ENCODE measurements at places on chromosomes 5 and 9. TPM values are rescaled to one million over a fixed set of nuclear protein-coding genes. Genes with fewer than 3 reads are reported as not detected.

GRCh38 chr9:94807556-94807955 is 81.1 kb downstream of the AOPEP start:
- DNase-seq: no peak

DNA sequence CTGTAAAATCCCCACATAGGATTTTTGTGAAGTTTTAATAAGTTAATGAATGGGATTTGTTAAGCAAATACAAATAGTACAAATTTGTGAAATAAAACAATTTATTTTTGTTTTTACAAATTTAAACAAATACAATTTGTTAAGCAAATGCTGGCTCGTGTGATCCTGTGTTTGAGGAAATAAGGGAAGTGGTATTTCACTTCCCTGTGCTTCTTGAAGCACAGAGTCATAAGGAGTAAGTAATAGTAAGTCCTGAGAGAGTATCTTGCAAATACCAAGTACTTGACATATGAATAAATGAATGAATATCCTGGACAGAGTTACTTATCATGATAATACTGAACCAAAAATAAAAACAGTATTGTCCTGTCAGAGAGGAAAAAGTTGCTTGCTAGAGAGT is 9.1 kb downstream of the SMIM3 start:
- DNase-seq: no peak

GRCh38 chr5:174606153-174606552 is 118.2 kb upstream of the MSX2 start:
- no peak for DNase-seq

S1PR3 gene
- 9.3 TPM for total RNA-seq

DNA sequence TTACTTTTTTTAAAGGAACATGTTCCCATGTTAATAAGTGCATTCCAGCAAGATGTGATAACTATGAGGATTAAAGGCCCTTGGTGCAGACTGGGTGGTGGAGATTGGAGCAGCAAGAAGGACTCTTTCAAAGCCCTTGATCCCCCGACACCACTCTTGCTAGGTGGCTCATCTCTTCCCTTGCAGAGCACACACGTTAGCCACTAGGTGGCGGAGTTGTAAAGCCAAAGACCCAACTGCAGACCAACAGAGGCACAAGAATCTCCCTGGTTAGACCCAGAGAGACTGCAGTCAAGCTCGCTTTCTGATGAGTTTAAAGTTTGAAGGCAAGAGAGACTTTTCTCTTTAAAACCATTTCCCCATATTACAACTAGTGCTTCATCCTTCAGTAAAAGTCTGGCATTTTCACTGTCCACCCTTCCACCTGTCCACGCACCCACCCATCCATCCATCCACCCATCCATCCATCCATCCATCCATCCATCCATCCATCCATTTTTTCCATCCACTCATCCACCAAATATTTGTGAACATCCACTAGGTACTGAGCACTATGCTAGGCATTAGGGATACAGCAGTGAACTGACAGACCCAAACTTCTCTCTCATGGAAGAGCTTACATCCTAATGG is 226.9 kb downstream of the MSX2 start:
- no peak for DNase-seq

GRCh38 chr9:106945727-106946660 is 83.0 kb downstream of the ZNF462 start:
- no peak for DNase-seq

TAS2R1 gene
- total RNA-seq: not detected

NRG2 gene
- 1.4 TPM for total RNA-seq

DNA sequence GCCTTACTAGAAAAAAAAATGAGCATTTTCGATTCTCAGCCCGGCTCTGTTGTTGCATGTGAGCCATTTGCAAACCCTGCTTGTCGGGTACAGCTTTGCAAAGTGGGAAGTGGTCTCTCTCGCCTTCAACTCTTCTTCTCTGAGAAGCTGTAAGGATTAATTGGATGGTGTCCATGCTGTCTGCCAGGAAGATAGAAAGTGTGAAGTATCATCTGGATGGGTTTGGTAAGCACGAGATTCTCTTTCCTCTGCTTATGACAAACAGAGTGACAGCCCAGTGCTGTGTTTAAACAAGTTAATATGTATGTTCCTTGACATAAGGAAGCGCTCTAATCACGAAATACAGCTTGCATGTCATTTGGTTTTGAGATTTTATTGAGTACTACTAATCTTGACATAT is 109.1 kb upstream of the SPATA31D4 start:
- DNase-seq: no peak

DNA sequence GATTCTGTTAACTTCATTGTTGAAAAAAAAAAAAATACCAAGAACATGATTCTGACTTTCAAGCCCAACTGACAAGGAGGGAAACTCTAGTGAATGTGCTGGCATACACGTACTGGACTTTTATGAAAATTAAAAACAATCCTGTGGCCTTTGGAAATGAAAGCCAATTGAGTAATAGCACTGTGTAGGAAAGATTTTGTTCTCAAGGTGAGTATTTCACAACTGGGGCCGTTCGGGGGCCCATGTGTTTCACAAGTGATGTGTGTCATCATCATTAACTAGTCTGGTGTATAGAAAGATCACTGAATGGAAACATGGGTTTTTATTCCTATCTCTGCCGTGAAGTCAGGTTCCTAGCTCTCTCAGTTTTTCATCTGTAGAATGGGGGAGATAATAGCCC is 605.0 kb upstream of the CLINT1 start:
- no peak for DNase-seq

DNA sequence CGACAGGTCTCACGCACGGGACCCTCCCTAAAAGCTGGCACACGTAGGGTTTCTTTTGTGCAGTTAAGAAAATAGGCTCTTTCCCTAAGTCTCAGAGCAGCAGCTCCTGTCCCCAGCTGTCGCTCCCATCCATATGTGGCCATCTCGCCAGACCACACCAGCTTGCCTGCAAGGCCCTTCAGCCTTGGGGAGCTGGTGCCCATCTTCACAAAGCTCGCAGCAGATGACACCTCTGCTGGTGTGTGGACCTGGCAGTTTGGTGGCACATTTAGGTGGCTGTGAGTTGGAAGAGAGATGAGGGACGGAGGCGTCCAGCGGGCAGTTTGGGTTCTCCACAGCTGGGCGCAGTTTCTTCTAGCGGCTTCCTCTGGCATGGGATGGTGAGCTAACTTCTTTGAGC is 239.0 kb downstream of the FANCC start:
- DNase-seq: no peak

- DNase-seq: no peak
Measured at GRCh38 chr5:120229036-120229435, 235.1 kb upstream of the PRR16 start.

NTMT1 gene
- 33.5 TPM for total RNA-seq

DNA sequence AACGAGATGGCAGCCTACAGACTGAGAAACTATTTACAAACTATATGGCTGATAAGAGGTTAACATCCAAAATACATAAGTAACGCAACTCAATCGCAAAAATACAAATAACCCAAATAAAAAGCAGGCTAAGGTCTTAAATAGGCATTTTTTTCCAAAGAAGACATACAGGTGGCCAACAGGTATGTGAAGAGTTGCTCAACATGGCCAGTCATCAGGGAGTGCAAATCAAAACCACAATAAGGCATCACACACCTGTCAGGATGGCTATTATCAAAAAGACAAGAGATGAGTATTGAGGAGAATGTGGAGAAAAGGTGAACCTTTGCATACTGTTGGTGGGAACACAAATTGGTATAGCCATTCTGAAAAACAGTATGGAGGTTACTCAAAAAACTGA is 73.5 kb downstream of the CAMSAP1 start:
- no peak for DNase-seq

DNA sequence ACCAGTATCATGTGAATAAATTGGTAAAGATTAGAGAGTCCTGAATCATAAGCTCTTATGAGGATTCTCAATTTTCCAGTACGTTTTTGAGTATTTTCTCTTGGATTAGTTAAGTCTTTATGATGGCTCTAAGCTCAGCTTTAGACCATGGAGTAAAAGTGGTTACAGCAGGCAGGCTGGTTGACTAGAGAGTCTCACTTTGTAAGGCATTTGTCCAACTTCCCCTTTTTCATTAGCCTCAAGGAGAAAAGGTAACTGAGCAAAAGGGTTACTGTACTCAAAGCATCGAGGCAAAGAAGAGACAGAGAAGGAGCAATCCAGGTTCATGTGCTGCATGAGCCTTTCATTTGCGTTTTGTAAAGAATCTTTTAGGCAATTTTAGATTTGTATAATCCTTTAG is 8.5 kb downstream of the NOP16 start:
- no peak for DNase-seq

PCDHB7 gene
- total RNA-seq: 0.29 TPM

STPG3 gene
- 0.31 TPM for total RNA-seq

DNA sequence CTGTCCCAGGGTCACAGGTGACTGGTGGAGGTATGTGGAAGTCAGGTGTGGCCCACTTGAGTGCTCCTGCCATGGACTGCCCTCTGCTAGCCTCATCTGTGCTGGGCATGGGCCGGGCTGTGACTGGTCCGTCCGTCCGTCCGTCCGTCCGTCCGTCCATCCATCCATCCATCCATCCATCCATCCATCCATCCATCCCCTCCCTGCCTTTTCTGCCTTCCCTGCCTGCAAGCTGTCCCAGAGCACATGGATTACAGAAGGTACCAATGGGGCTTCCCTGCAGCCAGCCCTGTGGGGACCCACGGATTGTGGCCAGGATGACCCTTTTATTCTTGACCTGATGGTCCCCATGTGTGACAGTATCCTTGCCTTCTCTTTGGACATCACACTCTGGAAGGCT is 92.5 kb downstream of the MACROH2A1 start:
- no peak for DNase-seq

All from type B pancreatic cell (in vitro differentiated cells).